Neural crest cell (in vitro differentiated cells): ENCODE measurements at places on chromosomes 4 and X.

- DNase-seq, result no peak
These were observed 39.6 kb upstream of the SLC7A3 start for GRCh38 chrX:70970482-70970995.

DNA sequence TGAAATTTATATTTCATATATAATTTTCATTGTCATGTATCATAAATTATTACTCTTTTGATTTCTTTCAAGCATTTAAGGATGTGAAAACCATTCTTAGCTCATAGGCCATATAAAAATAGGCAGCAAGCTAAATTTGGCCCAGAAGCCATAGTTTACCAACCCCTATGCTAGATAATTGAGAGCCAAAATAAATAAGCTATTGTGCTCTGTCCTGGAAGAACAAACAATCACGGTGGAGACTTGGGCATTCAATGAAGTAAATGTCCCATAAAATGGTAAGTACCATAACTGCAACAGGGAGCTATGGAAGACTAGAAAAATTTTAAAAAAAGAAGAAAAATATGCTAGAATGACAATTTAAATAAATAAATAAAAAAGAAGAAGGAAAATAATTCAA lies 60.9 kb upstream of the PACRGL start:
- no peak for DNase-seq

DNA sequence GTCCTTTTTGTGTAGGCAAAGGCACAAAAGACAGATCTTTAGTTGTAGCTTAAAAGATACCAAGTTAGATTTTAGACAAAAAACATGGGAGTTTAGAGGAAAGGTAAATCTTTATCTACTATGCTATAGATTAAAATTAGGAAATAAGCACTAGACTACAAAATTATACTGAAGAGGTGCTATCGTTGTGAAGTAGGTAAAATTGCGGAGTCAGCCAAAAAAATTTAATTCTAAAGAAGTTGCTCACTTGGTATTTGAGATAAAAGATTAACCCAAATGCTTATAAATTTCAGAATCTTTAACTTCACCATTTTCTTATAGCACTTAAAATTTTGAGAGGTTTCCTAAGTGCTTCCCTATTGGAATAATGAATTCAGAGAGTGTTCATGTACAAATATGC lies 604.1 kb downstream of the GRXCR1 start:
- no peak for DNase-seq

- DNase-seq, result no peak
These were observed 18.8 kb upstream of the METAP1 start for GRCh38 chr4:98976716-98977115.

GRCh38 chr4:870951-871350 lies 45.0 kb upstream of the CPLX1 start:
- no peak for DNase-seq

- DNase-seq, result no peak
These were observed 155.9 kb downstream of the ARHGAP6 start for GRCh38 chrX:11509786-11510185.

- no peak for DNase-seq
These were observed 8.2 kb downstream of the PRRG3 start for GRCh38 chrX:151703487-151703886.

DNA sequence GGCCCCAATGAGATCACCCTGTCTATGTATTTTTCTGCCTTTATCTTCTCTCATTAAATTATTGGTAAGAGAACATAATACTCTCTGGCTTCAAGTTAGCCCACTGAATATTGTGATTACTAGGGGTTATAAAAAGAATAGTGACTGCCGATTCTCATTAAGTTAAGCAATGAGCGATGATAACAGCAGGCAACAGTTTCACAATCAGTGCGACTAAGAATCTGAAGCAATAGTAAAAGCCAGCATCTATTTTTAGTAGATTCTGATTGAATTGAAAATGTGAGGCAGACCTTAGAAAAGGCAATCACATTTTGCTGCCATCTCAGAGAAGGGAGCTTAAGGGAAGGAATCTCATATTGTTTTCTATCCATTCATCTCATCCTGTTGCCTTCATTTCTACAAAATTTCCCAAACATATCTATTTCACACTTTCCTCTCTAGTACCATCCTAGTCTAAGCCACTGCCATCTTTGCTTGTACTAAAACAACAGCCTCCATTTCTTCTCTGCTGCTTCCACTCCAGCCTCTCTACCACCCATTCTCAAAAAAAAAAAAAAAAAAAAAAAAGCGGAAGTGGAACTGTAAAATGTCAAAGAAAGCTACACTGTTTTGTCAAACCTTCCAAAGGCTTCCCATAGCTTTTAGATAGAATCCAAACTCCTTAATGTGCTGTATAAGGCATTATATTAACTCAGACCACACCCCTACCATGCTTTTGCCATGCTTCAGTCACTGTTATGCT lies 17.4 kb downstream of the GABRA4 start:
- DNase-seq, result no peak

GRCh38 chr4:25991340-25991739 lies 77.3 kb downstream of the SMIM20 start:
- no peak for DNase-seq

DNA sequence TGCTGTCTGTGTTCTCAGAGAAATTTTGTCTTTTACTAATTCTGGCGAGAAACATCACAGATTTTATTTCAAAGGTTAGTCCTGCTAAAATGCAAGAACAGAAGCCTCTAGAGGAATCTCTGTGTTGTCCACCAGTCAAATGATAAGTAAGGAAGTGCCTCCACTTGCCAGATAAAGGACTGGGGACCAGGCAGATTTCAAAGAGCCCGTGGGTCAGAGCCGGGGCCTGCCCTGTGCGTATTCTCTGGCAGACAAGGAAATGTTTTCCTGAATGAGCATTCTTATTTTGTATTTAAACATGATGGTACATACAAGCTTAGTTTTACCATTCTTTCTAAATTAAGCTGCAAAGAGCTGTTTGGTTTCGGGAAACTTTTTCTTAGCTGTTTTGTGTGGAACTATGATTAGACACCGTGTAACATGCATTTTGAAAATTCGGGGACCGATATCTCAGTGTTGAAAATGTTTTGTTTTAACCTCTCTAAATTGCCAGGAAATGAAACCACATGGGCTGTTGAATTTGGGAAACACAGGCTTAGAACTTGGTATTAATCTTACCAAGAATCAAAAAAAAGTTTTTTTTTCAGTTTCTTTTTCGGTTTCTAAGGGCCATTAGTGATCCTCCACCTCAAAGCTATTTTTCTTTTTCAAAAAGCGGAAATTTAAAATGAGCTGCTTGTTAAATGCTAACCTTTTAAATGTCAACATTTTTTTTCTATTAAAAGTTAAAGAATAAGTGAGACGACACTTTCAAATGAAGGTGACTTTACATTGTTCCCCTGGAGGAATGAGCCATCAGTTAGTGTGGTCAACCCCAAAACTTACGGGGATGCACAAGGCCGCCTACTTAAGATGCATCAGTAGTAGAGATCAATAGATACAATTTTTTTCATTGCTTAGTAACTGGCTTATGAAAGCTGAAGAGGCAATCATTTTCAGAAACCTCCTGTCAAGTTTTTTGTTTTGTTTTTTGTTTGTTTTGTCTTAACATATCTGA lies 89.6 kb upstream of the MTM1 start:
- DNase-seq, result no peak

DNA sequence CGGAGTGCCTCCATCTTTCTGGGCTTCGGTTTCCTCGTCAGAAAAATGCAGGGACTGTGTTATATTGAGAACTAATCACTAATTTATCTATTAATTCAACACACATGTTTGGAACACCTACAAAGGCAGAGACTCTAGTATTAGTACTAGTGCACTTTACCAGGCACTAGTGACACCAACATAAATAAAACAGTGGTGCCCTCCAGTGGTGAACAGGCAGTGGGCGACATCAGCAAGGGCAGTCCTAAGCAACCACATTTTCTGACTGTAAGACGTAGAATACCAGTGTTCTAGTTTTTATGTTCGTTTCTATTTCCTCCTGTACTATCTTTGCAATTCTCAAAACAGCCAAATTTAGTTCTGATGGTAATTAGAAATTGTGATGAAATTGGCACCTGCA lies 69.1 kb upstream of the UCP1 start:
- DNase-seq, result peak; percentile 28

GRCh38 chr4:184959309-184959708 lies 59.0 kb upstream of the HELT start:
- no peak for DNase-seq

DNA sequence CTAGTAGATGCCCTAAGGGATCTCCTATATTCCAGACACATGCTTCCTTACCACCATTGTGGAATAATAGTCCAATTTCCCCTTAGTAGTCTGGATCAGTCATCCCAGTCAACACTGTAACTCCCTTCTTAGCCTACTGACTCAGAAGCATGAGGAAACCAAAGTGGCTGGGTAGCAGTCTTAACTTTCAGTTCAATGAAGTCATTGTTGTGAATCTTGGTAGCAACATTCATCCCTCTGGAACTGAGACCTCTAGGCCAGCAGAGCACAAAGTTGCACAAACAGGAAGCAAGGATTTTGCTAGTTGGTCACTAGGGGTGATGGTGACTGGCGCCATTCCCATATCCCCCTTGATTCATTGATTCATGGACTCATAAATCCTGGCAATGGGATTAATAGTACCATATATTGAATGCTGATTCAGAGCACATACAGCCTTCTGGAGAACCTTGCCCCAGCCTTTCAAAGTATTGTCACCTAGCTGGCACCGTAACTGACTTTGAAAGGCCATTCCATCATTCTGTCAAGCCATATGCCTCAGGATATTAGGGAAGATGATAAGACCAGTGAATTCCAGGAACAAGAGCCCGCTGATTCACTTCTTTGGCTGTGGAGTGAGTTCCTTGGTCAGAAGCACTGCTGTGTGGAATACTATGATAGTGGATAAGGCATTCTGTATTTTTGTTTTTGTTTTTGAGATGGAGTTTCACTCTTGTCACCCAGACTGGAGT lies 19.7 kb upstream of the GPAT3 start:
- no peak for DNase-seq

DNA sequence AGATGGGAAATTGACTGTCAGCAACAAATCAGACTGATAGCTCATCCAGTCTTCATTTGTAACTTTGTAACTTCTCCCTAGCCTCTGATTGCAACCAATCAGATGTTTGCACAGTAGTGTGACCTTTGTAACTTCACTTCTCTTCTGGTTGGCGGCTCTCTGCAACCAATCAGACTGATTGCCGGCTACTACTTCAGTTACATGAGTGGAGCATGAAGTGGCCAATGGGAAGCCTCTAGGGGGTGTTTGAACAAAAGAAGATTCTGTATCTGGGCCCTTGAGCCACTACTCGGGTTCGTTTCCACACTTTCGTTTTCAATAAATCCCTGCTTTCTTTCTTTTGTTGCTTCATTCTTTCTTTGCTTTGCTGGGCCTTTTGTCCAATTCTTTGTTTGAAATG lies 1285.8 kb downstream of the TECRL start:
- no peak for DNase-seq

DNA sequence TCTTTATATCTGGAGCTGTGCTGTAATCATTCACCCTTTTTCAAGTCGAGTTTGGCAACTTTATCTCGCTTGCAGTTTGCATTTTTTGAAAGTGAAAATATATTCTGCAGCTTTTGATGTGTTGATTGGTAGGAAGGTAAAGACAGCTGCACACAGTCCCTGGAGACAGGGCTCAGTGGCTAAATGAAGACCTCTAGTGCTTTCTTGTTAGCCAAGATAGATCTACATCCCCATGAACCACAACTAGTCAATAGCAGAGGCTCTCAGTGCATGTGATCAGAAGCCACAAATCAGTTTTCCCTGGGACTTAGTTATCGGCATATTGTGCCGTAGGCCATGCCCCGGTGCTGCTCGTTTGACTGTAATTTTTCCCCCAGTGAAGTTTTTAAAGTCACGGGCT lies 587.7 kb upstream of the PITX2 start:
- no peak for DNase-seq

- no peak for DNase-seq
These were observed 73.2 kb downstream of the SMARCA1 start for GRCh38 chrX:129450123-129450522.

GRCh38 chrX:43423876-43424275 lies 232.2 kb upstream of the MAOA start:
- DNase-seq, result no peak

DNA sequence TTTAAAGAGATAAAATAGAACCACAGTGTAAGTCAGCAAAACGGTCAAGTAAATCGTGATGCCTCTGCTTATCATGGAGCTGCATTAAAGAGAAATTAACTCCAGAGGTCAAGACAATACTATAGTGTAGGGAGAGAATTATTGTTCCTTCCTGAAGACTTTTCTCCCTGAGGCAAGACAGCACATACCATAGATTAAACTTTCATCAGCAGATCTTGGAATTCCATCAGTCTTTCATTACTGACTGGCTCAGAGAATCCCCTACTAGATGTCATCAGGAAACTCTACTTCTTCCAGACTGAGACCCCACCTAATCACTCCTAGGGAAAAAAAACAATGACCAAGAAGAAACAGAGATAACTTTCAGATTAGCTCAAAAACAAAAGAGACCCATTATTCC lies 131.3 kb downstream of the NSUN7 start:
- no peak for DNase-seq

DNA sequence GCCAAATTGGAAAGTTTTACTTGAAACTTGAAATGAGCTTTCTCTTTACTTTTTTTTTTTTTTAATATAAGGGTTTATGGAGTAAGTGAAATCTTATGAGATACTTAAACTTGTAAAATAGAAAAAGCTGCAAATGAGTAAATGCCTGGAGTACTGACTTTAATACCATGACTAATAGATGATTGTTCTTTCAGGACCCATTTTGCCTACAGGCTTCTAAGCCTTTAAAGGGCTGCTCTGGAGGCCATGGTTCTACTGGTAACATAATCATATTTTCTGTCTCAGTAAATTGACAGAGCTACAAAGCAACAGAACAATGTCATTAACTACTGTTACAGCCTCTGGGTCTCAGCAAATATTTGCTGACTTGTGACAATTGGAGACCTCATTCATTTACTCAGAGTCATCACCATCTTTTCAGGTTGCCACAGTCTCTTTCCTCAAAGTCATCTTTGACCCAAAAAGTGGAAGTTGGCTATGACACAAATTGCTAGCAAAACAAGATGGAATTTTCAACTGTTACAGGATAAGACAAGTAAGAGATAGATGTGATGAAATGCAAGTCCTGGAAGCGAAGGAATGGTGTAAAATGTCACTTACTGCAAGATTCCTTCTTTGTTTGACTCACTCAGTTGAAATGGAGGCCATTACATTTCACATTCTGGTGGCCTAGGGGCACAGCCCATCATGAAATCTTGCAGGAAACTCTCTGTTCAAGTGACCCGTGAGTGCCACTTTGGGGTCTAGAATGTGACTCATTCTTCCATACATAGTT lies 132.7 kb downstream of the BTC start:
- DNase-seq, result no peak
